B cell (primary cell): ENCODE measurements at places on chromosomes 3 and 15. TPM values are rescaled to one million over a fixed set of nuclear protein-coding genes. Genes with fewer than 3 reads are reported as not detected.

The CEMIP gene
- 0.24 and 0.32 TPM in 2 replicates for total RNA-seq

The PRTG gene
- total RNA-seq = not detected in 2 replicates

The DZIP1L gene
- not detected in 2 replicates for total RNA-seq

The TM4SF18 gene
- not detected in 2 replicates for total RNA-seq

The NANOGP8 gene
- total RNA-seq = not detected in 2 replicates

The GABRG3 gene
- not detected in 2 replicates for total RNA-seq

The HCN4 gene
- not detected in 2 replicates for total RNA-seq

DNA sequence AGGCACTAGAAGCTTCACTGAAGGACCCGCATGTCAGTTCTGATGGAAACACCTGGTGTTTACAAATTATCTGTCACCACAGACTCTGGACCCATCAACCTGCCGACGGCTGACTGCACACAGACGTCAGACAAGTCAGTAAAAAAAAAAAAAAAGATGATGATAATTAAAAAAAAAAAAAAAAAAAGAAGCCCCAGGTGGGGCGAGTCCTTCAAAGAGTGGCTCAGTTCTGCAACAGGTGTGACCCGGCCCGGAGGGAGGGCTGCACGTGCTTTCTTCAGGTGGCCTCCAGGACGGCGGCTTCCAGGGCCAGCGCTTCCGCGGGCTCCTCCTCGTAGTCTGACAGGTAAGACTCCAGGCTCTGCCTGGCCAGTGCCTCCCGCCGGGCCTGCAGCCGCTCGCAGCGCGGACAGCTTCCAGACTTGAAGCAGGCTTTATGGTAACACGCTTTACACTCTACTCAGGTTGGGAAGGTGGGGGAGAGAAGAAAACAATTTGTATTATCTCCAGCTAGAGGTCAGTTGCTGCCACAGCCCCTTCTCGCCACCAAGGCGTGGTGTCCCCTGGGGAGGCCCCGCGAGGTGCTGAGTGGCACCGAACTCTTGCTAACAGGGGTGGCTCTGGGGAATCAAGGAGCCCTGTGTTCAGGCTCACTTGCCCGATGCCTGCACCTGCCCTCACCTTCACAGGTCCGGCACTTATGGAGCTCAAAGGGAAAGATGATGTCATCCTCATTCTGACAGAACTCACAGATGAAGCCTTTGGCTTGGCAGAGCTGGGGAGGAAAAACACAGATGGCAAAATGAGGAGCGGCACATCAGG is 61.8 kb downstream of the RUBCN start:
- peak; percentile 80 for DNase-seq

- DNase-seq = no peak
These were observed 163.3 kb downstream of the TP63 start for GRCh38 chr3:189794518-189794917.

DNA sequence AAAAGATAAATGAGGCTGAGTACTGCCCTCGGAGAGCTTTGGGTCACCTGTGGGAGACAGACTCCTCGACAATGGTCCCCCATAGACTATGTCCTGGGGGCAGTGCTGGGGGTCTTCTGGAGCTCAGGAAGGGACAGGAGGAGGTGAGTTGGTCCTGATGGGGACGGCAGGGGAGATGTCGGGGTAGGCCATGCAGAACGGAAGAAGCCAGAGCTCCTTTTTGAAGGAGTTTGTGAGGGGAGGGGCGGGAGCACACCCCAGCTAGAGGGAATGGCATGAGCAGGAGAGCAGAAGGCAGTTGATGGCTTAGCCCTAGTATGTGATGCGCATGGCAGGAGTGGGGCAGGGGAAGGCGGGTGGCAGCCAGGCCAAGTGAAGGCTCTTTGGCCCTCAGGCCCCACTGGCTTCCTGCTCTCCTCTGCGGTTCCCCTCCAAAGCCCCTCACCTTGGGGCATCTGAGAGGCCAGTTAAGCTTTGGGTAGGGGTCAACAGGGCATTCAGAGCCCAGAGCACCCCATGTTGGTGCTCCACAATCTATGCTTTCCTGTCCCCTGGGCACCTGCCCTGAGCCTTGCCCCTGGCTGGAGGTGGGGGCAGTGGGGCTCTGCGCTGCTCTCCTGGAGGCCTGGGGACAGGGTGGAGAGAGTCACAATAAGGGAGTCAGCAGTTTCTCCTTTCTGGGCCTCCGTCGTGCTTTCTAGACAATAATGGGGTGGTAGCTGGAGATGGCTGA is 179.3 kb downstream of the SMAD6 start:
- no peak for DNase-seq

DNA sequence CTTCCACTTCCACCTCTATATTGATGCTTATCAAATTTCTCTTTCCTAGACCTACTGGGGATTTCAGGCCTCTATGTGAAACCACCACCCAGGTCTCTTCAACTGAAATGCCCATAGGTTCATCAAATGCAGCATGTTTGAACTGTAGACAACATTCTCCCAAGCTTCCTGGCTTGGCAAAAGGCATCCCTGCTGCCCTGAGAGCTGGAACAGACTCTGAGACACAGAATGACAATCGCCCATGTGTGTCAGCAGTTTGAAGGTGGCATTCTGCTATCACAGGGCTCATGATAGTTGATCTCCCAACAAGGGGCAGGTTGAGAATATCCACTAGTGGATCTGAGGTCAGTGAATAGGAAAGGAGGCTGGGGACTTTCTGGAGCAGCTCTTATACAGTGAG is 200.7 kb downstream of the RPLP1 start:
- no peak for DNase-seq

DNA sequence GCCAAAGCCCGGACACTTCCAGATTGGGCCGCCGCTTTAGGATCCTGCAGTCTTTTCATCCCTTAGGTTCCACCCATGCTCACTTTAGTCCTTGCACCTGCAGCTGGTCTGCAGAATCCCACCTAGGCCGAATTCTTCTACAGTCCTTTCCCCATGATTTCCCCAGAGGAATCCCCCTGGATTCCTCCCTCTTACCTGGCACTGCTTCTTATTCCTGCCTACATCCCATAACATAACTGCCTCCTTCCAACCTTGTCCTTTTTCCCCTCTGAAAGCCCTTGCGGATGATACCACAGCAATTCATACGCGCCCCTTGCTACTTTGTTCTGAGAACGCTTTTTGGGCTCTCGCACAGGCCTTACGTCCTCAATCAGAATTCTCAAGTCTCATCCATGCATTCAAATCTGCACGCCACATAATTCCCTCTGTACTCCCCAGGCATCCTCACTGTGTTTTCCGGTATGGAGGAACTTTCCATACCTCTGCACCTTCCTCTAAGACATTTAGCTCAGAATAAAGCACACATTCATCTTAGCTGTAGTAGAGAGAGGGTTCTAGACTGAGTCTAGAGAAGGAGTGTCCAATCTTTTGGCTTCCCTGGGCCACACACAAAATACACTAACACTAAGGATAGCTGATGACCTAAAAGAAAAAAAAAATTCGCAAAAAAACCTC is 619 bp downstream of the EIF2AK4 start:
- DNase-seq = no peak

DNA sequence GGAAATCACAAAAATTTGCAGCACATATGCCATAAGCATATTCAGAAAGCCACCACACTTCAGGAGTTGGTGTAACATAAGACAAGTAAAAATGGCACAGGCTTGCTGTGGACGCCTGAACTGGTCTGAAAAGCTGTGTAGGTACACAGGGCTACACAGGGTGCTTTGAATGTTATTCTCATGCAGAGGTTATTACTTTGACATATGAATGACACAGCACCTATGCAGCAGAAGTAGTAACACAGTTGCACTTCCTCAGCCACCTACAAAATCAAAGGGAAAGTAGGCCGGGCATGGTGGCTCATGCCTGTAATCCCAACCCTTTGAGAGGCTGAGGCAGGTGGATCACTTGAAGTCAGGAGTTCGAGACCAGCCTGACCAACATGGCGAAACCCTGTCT is 54.5 kb downstream of the OSBPL10 start:
- DNase-seq = no peak

GRCh38 chr3:37666618-37667017 is 195.1 kb upstream of the CTDSPL start:
- no peak for DNase-seq

DNA sequence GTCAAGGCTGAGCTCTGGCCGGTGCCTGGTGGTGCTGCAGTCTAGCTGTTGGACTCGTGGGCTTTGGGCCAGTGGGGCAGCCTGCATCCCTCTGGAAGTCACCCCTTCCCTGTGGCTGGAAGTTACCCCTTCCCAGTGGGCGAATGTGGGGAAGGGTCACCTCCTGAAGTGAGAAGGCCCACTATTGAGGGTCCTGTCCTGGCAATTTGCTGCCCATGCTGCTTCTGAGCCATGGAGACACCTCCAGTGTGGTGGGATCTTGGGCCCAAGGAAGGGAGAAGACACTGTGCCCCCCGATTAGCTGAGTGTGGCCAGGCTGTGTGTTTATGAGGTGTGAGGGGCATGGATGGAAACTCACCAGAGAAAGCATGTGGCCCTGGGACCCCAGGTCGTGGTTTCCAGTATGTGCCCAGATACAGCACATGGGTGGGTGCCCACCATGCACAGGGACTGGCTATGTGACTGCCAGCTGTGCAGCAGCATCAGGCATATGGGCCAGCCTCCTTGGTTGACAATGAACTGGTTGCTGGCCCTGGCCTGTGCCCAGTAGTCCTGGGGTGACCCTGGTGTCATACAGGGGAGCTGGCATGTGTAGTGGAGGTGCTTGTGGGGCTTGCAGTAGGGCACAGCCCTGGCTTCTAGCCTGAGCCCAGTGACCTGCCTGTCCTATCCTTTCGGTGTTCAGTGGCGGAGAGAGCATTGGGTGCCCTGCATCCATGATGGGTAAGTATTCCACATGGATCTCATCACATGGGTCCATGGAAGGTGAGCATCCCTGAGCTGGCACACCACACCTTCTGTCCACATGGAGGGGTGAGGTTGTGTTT is 221.2 kb downstream of the SNRPN start:
- no peak for DNase-seq

- peak; percentile 55 for DNase-seq
These were observed 56.6 kb downstream of the BHLHE40 start for GRCh38 chr3:5035692-5036391.

DNA sequence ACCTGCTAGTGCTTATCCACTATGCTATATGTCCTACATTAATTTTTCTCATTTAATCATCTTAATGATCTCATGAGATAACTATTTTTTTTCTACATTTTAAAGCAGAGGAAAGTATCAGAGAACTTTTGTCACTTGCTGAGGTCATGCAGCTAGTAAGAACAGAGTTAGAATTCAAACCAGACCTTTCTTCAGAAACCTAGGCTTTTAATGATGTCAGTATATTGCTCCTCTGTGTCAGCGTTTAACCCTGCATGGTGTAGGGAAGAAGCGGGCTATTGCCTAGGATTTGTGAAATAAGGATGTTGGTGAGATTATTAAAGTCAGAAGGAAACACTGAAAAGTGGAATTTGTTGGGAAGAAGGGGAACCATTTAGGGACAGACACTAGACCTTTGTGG is 121.2 kb downstream of the AKAP13 start:
- no peak for DNase-seq

DNA sequence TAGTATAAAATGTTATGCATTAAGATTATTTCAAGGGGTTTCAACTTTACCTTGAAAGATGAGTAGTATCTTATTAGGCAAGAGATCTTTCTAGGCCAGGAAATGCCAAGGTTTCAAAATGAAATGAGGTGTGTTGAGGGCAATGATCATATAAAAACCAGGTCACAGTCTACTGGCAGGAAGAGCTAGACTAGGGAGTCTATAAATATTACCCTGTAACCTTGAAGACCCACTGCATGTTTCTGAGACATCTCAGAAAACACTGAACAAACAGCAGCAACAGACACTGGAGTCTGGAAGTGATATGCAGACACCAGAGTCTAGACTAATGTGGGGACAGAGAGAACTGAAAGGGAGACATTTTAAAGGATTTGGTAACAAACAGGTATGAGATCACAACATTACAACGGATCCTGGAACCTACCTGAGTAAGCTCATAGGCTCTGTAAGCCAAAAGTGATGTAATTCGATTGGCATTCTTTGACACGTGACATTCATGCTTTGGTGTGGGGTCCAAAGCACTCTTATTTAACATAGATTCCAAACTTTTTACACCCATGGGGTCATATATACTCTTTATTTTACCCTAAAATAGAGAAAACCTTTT is 15.0 kb downstream of the TASOR start:
- DNase-seq = no peak
